Panc1 (cell line): ENCODE measurements at places on chromosomes 12 and 14. TPM values are rescaled to one million over a fixed set of nuclear protein-coding genes. Genes with fewer than 3 reads are reported as not detected.

RND1 gene
- total RNA-seq: 0.44 TPM

GYS2 gene
- not detected for total RNA-seq

PRH2 gene
- total RNA-seq: not detected

RBM25 gene
- 59.7 TPM for total RNA-seq

OAS3 gene
- total RNA-seq: 33.3 TPM

SLC38A4 gene
- 2.5 TPM for total RNA-seq
